Central memory CD8-positive, alpha-beta T cell (primary cell): ENCODE measurements at places on chromosomes 11 and 22.
A peak's percentile ranks its signal among the peaks of the same experiment; 100 is the strongest.

DNA sequence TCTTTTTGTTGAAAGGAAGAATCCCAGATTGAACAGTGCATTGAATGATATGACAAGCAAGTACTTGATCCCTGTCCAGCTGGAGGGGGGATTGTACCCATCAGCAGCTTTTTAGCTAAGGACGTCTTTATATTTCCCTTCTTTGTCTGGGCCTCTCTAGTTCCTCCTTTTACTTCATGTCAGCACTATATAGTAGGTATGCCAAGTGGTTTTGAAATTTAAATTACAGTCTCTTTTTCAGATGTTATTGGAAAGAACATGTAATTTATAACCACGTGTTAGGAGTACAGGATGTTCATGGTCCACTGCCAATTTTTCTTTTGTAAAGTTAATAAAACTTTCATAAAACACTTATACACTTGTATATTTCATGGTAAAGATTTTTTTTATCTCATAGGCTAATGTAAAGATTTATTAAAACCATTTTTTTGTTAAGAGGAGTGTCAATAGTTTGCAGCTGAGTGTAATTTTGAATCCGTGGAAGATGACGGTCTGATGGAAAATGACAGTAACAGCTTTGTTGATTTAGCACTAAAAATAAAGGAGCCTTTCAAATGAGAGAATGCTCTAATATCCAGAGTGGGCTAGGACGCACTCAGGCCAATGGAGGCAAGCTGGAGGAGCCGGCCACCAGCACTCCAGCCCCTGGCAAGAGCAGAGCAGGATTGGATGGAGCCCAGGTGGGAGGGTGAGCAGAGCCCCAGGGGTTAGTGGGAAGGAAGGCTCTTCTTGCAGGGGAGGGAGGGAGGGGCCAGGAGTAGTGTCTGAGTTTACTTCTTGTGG, 488.3 kb downstream of the INSC start:
- DNase-seq: no peak

DNA sequence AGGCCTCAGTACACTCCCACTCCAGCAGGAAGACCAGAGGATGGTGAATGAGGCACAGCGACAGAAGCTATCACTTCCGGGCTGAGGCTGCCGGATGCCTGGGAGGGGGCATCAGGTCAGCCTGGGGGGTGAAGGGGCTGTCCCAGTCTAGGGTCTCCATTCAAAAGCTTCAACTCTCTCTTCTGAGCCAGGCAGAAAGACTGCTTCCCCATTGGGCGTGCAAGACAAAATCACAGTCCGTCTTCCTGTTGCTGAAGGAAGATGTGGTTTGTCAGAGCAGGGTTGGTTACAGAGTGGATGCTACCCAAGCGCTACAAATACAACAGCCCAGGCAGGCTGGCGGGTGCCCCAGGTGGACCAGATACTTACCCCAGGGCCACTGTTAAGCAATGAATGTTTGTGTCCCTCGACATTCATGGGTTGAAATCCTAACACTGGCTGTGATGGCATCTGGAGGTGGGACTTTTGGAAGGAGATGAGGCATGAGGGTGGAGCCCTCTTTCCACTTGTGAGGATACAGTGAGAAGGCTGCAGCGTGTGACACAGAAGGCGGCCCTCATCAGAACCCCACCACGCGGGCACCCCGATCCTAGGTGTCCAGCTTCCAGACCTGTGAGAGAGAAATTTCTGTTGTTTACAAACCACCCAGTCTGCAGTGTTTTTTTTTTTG, 12.0 kb downstream of the UPK3A start:
- DNase-seq: no peak

DNA sequence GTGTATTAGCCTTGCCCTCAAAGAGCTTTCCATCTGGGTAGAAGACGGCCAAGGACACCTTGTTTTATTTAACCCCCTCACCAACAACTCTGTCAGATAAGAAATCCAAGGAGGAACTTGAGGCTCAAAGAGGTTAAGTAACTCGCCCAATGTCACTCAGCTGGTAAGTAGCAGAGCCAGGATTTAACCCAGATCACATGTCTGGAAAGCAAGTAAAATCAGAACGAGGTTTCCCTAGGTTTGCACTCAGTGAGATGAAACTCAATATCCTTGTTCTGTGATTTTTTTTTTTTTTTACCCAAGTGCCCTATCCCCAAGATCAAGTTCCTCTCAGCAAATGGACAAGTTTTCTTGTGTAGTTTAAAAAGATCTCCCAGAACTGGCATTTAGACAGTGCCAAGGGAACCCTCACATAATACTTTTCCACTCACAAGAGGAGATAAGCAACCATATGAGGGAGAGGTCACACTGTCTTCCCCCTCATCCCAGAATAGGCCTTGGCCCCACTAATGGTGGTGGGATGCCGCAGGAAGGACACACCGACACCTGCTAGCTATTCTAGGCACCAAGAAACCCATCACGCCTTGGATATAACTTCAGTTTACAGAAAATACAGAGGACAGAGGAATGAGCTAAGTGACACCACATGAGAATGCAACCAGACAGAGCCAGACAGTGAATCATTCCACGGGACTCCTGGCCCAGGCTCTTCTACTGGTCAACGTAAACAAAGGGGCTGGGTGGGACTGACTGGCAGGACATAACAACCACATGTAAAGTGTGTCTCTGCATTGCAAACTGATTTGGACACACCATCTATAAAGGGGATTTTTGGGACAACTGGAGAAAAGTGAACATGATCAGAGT, 8.6 kb upstream of the ARAP1 start:
- DNase-seq: no peak

DNA sequence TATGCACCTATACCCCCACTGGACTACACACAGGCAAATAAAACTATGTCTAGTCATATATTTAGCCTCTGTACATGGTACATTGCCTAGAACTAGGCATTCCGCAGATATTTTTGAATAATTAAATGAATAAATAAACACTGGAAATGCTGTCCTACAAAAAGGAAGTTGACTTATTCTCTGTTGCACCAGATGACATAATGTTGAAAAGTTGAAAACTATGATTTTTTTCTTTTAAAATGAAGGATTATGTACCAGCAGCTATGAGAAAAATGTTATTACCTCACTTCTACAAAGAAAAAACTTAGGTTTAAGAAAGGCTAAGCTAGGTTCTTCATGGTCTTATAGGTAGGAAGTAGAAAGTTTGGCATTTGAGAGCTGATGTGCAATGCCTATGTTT, 856.6 kb downstream of the METTL15 start:
- DNase-seq: no peak

- DNase-seq: peak; percentile 19
These were observed 32.2 kb downstream of the CYTH4 start for GRCh38 chr22:37314315-37315074.

- no peak for DNase-seq
These were observed 10.7 kb downstream of the VSIG10L2 start for GRCh38 chr11:125956391-125957134.

DNA sequence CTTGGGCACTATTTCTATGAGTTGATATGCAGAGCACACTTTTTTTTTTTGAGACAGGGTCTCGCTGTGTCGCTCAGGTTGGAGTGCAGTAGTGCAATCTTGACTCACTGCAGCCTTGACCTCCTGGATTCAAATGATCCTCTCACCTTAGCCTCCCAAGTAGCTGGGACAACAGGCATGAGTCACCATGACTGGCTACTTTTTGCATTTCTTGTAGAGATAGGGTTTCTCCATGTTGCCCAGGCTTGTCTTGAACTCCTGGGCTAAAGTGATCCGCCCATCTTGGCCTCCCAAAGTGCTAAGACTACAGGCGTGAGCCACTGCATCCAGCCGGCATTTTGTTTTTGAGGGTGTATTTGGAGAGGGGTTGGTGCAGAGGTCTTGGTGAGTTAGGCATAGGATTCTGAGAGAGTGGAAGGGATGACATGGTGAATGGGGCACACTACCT, 29.9 kb upstream of the MTCH2 start:
- DNase-seq: no peak

- DNase-seq: no peak
These were observed 1.5 kb downstream of the HIPK3 start for GRCh38 chr11:33258631-33259205.

DNA sequence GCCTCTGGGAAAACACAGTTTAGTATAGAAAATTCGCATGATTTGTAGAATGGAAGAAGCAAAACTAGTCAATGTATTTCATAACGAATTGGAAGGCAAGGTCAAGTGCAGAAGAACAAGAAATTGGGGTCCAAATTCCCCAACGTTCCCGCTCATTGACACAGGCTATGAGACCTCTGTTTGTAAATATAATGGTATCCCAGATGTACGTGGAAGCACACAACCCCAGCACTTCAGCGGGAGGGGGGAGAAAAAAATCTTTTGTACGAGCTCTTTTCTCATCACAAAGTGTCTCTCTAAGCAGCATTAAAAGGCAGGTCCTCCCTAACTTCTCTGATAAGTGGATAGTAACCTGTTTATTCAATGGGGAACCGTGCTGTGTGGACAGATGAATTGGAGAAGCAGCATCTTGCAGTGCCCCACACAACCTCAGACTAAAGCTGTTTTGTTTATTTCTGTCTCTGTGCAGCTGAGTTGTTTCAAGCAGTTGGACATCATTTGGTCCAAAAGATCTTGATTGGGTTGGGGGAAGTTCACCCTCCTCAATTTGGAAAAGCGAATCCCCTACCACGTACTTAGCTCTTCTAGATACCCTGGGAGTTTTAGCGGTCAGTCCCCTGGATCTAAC, 1.1 kb upstream of the GAB2 start:
- no peak for DNase-seq

- no peak for DNase-seq
These were observed 30.6 kb downstream of the TECTA start for GRCh38 chr11:121131656-121132055.

DNA sequence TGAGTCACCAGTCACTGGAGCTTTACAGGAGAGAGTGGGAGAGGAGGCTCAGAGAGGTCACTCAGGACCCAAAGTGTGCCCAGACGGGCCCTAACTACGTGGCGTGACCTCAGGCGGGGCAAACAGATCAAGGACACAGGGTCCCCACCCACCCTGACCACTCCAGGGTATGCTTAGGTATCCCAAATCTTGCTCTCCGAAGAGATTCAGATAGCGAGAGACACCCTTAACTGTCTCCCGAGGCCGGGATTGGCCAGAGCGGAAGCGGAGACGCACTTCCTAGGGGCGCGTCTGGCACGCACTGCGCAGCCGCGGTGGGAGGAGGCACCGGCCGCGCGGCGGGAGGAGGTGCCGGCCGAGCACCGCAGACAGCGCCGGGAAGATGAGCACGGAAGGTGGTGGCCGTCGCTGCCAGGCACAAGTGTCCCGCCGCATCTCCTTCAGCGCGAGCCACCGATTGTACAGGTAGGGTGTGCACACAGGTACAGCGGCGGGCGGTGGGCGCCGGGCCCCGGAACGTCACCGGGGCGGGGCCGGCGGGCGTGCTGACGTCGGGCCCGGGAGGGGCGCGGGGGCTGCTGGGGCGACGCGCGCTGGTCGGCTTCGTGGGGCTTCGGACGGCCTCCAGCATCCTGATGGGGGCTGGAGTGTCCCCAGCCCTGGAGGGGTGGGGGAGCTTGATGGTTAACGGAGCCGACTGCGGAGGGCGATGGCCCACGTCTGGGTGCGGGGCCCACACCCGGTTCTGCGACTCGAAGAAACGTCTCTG, at the start of gene PTS:
PTS (plus strand) TSS at position 367 of the 769 bp plus-strand sequence; CDS start at position 383, 16 bp downstream.
- DNase-seq: peak; percentile 76

DNA sequence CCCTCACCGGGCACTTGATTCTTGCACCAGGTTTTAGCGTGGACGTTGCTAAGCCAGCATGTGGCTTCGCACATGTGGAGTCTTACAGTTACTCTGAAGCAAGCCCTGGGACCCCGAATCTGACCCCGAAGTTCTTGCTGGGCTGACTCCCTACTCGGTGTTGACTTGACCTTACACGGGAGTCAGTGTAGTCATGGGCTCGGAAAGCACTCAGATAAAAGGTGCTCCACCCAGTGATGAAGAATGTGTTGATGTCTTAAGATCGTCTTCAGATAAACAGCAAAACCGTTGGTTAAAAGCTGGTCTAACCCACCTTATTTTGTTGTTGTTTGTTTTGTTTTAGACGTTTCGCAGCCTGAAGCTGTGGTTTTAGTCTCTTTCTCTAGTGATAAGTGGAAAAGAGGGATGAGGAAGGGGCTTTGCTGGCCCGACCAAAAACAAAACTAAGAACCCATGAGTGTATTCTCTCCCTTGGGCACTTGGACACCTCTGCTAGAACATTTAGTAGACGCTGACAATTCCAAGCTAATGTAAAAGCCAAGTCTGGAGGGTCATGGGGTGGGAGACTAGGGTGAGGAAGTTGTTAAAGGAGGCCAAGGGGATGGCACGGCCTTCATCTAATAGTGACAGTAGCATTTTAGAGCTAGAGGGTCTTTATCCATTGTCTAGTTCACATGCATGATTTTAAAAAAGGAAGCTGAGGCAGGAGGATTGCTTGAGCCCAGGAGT, 69.9 kb downstream of the BCR start:
- no peak for DNase-seq

DNA sequence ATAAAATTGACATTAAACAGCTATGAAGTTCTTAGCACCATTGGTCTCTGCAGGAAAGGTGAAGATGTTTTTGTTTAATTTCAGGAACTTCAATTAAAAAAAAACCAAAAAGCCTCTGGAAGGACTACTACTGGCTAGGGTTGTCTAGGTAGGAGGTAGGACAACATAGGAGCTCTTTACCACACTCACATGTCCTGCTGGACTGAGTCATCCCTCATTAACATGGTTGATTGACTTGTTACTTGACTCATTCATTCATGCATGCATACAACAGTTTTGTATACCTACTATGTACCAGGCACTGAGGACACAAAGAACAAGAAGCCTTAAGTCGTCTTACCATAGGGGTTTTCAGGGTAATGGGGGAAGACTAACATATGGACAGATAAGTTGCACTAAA, 216.9 kb upstream of the ARHGAP20 start:
- no peak for DNase-seq

- no peak for DNase-seq
These were observed 44.7 kb upstream of the SEPTIN5 start for GRCh38 chr22:19669570-19669969.

- DNase-seq: no peak
These were observed 35.4 kb upstream of the SERPIND1 start for GRCh38 chr22:20738394-20739089.

- no peak for DNase-seq
These were observed 50.9 kb upstream of the PANX1 start for GRCh38 chr11:94077552-94078293.

DNA sequence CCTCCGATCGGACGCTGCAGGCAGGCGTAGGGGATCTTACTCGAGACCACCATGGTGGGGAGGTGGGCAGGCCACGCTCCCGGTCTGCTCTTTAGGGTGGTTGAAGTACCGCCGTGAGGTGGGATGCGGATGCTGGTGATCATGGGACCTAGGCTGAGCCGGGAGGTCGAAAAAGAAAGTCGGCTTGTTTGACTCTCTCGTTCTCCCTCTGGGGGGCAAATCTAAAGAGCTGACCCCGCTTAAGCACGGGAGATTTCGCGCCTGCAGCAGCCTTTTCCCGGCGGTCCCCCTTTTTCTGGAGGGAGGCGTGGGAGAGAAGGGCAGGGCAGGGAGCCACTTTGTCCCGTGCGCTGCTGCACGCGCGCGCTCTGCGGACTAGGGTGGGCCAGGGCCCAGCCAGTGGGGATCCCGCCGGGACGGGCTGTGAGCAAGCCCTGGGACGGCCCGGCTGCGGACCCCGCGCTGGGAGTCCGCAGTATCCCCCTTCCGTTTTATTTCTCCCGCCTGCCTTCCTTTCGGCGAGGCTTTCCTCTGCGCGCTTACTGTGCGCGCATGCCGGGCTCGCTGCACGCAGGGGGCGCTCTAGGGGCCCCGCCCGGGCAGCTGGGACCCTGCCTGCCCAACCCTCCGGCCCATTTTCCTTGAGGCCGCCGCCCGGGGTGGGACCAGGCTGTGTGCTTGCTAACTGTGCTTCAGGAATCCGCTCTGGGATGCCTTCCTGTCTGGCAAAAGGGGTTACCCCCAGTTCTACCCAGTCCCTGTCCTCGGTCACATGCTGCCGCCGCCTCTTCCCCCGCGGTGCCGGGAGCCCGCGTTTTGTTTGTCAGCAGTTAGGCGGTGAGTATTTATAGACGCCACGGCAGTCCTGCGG, 81.0 kb downstream of the PRR5L start:
- DNase-seq: peak; percentile 66
